ENCODE measurements at places on chromosomes 3 and 15. TPM values are rescaled to one million over a fixed set of nuclear protein-coding genes. Genes with fewer than 3 reads are reported as not detected.

DNA sequence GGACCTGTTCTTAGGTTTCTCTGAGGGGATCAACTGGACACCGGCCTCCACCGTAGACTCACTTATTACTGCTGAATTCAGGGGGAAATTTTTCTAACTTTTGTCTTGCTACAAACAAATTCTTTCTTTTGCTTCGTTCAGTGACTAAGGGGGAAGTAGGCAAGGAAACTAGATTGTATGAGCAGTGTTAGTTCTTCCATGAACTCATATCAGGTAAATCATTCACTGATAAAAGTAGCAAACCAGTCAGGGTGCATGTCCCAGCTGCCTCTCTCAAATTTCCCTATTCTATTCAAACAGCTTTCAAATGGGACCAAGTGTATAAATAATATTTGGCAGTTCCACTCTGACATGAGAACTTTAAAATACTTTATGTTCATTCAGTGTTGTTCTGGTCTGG lies 7.3 kb upstream of the CCDC13 start:
- no peak for DNase-seq

GRCh38 chr15:96701443-96701842 lies 370.9 kb downstream of the NR2F2 start:
- no peak for DNase-seq

- no peak for DNase-seq
Observed at GRCh38 chr3:113898892-113899291, 48.9 kb upstream of the ZDHHC23 start.

DNA sequence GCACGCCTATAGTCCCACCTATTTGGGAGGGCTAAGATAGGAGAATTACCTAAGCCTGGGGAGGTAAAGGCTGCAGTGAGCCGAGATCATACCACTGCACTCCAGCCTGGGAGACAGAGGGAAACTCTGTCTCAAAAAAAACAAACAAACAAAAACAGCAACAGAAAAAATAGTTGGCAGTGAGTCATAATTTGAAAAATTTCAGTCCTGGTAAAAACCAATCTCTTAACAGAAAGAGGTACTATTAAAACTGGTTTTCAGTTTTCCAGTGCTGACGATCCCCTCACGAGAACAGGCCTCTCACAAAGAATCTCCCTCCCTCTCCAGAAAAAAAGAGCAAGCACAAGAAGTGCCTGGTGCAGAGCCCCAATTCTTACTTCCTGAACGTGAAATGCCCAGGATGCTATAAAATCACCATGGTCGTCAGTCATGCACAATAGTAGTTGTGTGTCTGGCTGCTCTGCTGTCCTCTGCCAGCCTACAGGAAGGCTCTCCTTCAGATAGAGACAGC lies 22.8 kb upstream of the MAP4 start:
- DNase-seq, result no peak

GRCh38 chr3:78957456-78957855 lies 810.3 kb downstream of the ROBO1 start:
- no peak for DNase-seq

Gene KBTBD12
- not detected for total RNA-seq

Gene POPDC2
- total RNA-seq, result 0.06 TPM

All from H4 (cell line).